ENCODE measurements at places on chromosomes 6 and 20.

GRCh38 chr6:10951675-10952282 is 64.9 kb downstream of the SYCP2L start:
- DNase-seq, result no peak

DNA sequence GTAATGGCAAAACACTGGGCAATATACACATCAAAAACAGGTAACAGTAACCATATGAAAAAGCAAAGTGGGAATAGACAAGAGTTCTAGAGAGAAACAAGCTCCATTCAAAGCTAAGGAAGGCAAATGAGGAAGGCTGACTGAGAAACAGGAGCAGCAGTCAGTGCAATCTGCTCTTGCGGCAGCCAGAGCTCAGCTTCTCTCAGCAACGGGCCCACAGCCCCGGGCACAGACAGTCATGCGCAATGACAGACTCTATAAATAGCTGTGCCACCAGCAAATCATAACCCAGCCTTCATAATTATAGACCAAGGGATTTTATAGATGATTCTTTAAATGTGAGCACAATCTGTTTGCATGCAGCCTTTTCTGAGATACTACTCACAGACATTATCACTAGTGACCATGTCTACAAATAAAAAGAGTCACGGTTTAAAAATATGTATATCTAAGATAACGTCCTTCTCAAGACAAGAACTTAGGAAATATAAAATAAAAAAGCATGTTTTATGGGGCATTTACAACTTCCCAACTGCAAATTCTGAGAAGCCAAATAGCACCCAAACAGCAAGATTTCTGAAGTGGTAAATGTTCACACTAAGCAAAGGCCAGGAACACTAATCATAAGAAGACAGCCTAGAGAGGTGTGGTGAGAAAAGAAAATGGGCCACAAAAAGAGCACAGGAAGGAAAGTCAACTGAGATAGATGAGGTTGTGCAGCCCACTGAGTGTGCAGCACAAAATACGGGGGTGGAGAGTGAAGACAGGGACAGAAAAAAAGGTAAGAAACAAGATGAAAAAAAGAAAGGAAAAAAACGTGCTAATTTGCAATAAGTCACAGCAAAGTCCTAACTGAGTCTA is 39.9 kb upstream of the BEND6 start:
- DNase-seq, result no peak

GRCh38 chr20:55488593-55488992 is 516.7 kb downstream of the CBLN4 start:
- no peak for DNase-seq

- no peak for DNase-seq
Measured at GRCh38 chr6:105164418-105164817, 15.4 kb downstream of the POPDC3 start.

GRCh38 chr6:119742188-119742803 is 392.7 kb upstream of the MAN1A1 start:
- DNase-seq, result peak; percentile 36

- no peak for DNase-seq
Measured at GRCh38 chr20:9374072-9374471, 140.3 kb upstream of the LAMP5 start.
